GM06990 (cell line): ENCODE measurements at places on chromosomes 16 and 17.

- no peak for DNase-seq
Measured at GRCh38 chr16:83968306-83968851, 335 bp downstream of the NECAB2 start.

DNA sequence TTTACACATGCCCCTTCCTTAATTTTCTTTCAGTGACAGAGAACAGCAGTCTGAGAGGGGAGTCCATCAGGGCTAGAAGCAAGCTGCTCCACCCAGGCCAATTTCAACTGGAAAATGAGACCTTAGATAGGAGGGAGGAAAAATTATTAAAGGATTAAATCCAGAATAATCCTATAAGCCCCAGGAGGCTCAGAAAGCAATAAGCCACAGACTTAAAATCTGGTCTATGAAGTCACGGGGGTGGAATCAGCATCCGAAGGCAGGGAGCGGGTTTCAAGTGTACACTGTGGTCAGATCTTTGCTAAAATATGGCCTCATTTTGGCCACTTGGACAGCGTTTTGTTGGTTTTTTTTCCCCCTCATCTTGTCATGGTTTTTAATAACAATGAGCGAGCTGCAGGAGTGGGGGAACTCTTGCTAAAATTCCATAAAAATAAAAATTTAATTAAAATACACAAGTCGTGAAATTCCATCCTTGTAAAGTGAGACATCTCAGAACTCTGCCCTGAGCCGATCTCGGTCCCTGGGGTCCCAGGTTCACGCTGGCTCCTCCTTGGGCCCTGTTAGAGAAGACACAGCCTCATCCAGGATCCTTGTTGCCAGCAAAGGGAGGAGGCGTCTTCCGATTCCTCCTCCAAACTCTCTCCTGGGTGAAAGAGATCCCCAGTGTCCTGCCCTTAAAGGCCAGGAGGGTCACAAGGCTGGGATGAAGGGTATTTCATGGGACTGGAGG is 51.6 kb upstream of the ETV4 start:
- no peak for DNase-seq

GRCh38 chr17:8382880-8383142 is 182 bp downstream of the RPL26 start:
- no peak for DNase-seq

GRCh38 chr17:6574687-6575595 is 18.6 kb upstream of the PITPNM3 start:
- DNase-seq, result peak; percentile 67

GRCh38 chr17:70256751-70257150 is 87.4 kb downstream of the KCNJ2 start:
- DNase-seq, result no peak

- DNase-seq, result no peak
Measured at GRCh38 chr17:30101686-30102390, 14.8 kb upstream of the NSRP1 start.

- no peak for DNase-seq
Measured at GRCh38 chr16:21638573-21638975, 13.8 kb downstream of the IGSF6 start.

DNA sequence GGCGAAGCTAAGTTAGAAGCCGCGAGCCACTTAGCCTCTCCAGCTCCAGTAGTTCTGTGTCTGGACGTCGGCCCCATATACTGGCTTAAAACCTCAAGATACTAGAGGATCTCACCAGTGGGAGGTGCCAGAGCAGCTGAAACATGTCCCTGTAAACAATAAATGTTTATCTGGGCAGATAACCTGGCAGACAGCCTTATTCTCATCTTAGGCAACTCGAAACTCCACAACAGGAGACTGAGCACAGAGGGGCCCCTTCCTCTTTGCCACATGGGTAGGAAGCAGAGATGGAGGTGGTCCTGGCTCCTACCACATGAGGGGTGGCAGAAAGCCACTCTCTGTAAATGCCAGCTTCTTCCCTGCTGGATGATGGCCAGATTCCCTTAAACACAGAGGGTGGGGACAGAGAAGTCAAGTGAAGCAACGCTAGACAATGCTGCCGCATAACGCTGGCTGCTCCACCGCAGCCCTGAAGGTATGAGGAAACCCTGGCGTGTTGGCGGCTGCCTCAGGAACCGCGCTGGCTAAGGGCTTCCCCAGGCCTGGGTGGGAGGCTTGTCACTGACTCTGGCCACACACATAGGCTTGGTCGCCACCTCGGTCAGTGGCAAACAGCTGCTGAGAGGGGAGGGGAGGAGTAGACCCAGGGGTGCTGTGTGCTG is 67.9 kb downstream of the HIC1 start:
- DNase-seq, result peak; percentile 54

- no peak for DNase-seq
Measured at GRCh38 chr16:19147126-19147525, 20.9 kb upstream of the SYT17 start.

GRCh38 chr17:29116804-29117753 is 63.1 kb downstream of the MYO18A start:
- peak; percentile 48 for DNase-seq

DNA sequence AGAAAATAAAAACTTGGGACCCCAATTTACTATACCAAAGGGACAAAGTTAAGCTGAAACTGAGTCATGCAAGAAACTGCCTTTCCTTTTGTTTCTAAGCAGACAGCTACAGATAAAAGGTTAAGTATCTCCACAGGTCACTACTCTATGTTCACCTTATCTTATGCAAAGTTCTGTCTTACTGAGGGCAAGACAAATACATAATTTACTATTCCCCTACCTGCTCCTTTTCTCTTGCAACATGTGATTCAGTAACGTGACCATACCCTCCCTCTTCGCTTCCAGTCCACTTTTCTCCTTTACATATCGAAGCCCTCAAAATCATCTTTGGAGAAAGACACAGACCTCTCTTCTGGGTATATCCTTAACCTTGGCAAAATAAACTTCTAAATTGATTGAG is 42.3 kb downstream of the SCPEP1 start:
- no peak for DNase-seq

- DNase-seq, result no peak
Measured at GRCh38 chr17:866568-867103, 84.5 kb downstream of the MRM3 start.

GRCh38 chr16:19289811-19290485 is 4.4 kb downstream of the CLEC19A start:
- no peak for DNase-seq

GRCh38 chr17:50268026-50268425 is 6.2 kb upstream of the TMEM92 start:
- no peak for DNase-seq

GRCh38 chr17:79064026-79064425 is 10.6 kb upstream of the ENGASE start:
- DNase-seq, result no peak

DNA sequence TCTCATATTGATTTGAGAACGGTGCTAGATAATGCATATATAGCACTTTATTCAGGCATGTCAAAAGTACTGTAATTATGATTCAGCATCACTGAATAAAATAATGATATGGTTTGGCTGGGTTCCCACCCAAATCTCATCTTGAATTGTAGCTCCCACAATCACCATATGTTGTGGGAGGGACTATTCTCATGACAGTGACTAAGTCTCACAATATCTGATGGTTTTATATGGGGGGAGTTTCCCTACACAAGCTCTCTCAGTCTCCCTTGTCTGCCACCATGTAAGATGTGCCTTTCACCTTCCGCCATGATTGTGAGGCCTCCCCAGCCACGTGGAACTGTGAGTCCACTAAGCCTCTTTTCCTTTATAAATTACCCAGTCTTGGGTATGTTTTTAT is 25.6 kb upstream of the LONP2 start:
- no peak for DNase-seq

DNA sequence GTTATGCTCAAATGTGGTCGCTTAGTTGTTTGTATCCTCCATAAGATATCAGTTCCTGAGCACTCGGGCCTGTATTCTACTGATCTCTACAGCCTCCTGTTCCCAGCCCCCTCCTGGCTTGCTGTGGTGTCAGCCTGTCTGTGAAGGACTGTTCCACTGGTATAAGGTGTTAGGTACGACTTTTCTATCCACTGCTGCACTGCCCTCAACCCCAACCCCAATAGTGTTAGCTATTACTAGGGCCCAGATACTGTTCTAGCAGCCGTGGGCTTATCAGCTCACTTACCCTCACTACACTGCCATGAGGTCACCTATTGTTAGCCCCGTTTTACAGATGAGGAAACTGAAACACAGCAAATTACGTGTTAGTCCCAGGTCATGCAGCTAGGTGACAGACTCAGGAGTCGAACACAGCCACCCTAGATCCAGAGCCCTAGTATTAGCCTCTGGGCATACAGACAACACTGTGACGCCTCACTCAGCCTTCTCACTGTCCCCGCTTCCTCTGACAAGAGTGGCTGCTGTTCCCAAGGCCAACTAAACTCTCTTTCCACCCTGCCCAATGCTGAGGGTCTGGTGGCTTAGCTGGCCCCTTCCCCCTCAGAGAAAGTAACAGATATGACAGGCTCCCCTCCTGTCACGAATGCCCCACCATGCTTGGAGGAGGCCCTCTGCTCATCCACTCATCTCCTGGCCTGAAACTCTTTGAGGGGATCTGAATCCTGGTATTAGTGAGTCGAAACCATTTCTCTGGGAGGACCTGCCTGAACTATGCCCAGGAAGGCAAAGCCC is 25.6 kb upstream of the ZNF652 start:
- DNase-seq, result no peak

DNA sequence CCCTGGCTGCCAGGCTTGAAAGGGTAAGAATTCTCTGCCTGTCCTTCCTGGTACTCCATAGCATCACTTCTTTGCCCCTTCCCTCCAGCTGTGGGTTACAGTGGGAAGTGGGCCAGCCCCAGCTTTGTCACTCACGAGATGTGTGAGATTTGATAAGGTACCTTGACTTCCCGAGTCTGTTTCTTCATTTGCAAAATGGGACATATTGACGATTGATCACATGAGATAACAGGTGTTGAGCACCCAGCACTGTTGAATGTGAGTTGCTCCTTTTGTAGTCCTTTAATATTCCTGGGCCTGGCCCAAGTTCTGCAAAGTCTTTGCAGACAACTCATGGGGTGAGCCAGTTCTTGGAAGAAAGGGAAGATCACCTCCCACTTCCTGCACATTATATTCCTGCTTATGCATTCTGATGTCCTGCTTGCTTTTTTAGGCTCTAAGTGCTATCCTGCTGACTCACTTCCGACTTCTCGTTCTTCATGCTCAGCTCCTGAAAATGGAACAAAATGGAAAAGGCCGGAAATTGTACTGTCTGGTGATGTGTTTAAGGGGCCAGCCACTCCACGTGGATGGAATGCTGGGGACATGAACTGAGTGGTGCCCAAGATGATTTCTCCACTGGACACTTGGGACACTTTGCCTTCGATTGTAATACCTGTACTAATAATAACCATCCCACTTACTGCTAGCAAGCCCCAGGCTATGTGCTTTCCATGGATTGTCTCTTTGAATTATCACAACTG is 8.3 kb upstream of the NLK start:
- DNase-seq, result no peak

- DNase-seq, result peak; percentile 17
Measured at GRCh38 chr17:39026980-39027451, 59.8 kb upstream of the FBXO47 start.

DNA sequence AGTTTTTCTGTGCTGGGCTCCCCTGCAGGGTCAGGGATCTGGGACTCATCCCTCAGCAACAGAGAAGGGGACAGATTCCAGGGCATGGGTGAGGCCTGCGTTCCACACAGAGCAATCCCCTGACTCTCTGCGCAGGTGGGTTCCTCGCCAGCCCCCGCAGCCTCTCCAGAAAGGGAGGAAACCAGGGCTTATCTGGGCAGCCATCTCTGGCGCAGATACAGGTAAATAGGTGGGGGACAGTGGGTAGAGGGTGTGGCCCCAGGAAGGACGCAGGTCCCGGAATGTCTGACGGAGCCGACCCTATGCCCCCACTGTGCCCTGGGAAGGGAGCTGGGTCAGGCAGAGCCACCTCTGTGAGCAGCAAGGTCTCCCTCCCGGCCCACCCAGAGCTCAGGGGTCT is 23.2 kb downstream of the PIEZO1 start:
- no peak for DNase-seq

GRCh38 chr16:58589326-58589905 is 40.2 kb downstream of the CNOT1 start:
- no peak for DNase-seq

DNA sequence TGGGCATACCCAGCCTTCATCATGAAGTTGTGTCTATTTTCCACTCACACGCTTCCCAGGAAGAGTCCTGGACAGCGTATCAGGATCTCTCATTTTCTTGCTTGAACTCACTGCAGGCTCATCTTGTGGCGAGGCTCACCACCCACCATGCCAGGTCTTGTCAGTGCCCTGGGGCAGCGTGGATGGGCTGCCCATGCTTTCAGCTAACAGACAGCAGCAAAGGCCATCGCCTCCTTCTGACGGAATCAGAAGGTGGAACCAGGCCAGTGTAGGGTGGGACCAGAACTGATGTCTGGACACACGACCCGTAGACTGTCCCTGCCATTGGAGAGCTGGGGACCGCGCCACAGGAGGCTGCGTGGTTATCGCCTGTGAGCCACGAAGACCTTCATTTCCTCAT is 169.4 kb downstream of the FOXL1 start:
- DNase-seq, result no peak

DNA sequence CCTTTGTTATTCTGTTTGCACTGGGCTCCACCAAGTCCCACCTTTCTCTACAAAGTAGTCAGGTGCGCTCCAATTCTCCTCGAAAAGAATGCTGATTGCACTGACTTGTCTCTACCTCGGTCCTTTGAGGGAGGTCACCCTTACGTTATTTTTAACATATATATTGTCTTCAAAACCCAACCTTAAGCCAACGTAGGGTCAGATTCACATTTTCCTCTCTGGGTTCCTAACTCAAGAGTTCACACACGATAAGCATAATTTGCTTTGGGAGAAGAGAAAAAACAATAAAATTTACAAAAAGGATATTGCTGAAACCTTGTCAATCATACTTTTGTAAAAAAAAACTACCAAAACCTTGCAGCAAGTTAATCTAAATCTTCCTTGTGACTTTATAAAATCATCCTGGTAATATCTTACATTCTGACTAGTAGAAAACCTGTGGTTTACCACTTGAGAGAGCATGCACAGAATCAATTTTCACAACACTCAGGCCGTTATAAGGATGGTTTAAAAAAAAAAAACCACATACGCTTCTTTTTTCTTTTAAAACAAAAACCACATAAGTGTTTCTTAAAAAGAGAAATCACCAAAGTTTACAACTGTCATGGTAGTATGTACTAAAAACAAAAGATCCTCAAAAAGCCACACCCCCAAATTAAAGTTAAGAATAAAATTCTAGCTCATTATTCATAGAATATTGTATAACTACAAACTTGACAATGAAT is 72.2 kb upstream of the TRAP1 start:
- peak; percentile 49 for DNase-seq

GRCh38 chr16:26709175-26709574 is 357.6 kb upstream of the C16orf82 start:
- no peak for DNase-seq

GRCh38 chr17:42698736-42699414 is 16.5 kb downstream of the CNTNAP1 start:
- no peak for DNase-seq

- DNase-seq, result no peak
Measured at GRCh38 chr17:48994549-48995303, 2.5 kb upstream of the IGF2BP1 start.

DNA sequence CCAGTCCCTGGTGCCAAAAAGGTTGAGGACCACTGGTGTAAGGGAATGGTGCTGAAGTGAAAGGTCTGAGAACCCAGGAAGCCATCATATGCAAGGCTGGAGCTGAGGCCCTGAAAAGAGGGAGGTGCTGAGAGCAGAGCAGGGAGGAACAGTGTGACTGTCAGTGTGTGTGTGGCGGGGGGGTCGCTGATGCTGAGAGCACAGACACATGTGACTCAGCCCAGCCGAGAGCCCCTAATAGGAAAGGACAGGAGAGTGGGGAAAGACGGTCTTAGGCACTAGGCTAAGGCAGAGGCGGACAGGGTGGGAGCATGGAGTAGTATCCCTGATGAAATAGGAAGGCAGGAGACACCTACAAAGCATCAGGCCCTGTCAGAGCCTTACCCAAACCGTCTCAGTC is 1.2 kb downstream of the B9D1 start:
- DNase-seq, result no peak
